ENCODE measurements at places on chromosomes 6 and 20.

GRCh38 chr6:105774247-105774646, 311.9 kb upstream of the PRDM1 start:
- no peak for DNase-seq

GRCh38 chr20:9344083-9344920, 170.1 kb upstream of the LAMP5 start:
- DNase-seq: no peak

GRCh38 chr6:149913085-149913484, 9.8 kb downstream of the RAET1G start:
- no peak for DNase-seq

- peak; percentile 72 for DNase-seq
Measured at GRCh38 chr6:33768644-33769120, 20.2 kb downstream of the LEMD2 start.

DNA sequence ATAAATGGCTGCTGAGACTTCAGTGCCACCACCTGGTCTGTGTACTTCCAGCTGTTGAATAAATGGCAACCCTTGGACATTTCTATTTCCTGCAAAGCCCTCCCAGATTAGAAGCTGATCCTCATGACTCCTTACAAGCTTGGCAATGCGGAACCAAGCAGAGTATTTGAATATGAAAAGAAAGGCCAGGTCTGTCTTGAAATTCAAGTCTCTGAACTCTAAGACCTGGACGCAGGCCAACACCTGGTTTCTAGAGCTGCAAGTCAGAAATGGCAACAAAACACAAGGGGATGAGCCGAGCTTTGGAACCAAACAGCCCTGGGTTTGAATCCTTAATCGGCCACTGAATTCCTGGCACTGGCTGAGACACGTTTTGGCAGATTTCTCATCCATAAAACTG, 353.4 kb downstream of the PTPRT start:
- DNase-seq: no peak

- no peak for DNase-seq
Measured at GRCh38 chr20:48164566-48165400, 379.5 kb upstream of the SULF2 start.

DNA sequence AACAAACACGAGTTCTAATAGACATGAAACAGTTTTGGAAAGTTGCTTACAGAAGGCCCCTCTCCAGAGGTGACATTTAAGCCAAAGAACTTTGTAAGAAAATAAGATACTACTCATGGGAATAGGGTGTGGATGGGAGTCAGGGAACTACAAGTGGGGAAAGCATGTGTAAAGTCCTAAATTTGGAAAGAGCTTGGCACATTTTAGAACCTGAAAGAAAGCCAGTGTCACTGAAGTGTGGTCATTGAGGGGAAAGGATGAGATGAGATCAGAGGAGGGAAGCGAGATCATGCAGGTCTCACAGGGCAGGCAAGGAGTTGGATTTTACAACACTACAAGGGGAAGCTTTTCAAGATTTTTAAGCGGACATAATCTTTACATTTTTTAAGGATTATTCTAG, 38.0 kb downstream of the VGLL2 start:
- no peak for DNase-seq

- DNase-seq: no peak
Measured at GRCh38 chr20:39775110-39775509, 813.0 kb downstream of the DHX35 start.

DNA sequence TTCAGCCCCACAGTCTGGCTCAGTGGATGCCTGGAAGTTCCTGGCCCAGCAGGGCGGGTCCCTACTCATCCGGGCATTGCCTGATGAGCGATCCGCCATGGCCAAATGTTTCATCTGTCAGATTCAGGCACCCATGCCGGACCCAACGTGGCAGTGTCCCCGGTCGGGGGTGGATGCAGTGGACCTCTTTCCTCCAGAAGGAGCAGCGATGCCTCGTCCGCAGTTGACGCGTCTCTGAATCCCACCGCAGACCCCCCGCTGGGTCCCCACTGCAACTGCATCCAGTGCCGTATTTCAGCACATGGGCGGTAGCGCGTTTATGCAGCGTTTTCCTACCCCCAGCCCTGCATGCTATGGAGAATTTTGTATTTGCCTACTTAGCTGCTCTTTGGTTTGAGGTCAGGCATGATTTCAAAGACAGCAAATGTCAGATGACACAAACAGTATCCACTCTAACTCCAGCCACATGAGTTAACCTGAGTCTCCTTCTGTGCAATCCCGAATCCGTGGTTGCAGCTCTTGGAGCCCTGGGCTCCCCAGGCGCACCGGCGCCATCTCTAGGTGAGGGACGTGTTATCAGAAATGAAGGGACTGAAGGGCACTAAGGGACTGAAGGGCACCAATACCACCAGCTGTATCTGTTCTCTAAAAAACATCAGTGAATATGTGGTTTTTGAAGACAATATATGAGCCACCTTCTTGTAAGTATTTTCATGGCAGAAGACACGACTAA, 72.6 kb upstream of the THBS2 start:
- no peak for DNase-seq

- DNase-seq: no peak
Measured at GRCh38 chr6:30926644-30927043, 5.3 kb downstream of the SFTA2 start.

DNA sequence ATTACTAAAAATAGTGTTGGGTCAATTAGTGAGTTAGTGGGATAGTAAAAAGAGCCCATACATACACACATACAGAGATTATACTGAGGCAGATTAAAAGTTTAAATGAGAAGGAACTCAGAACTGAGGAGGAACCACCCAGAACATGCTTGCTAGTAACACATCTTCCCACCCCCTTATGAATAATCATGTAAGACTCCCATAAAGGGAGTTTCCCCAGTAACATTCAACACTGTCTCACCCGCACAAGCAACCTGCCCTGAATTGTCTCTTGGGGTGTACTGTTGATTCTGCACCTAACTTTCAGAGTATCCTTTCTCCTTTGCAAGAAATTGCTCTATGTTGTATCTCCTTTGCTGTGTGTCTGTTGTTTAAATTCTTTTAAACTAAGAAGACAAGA, 11.1 kb upstream of the HLA-DQB2 start:
- no peak for DNase-seq

GRCh38 chr20:45253261-45253660, 1.1 kb downstream of the SLPI start:
- no peak for DNase-seq
